ENCODE measurements at places on chromosomes 11 and 22. TPM values are rescaled to one million over a fixed set of nuclear protein-coding genes. Genes with fewer than 3 reads are reported as not detected.

Gene SLN
- total RNA-seq: 35.5 TPM

Gene KCNC1
- total RNA-seq: 5.3 TPM

Gene GLYATL1
- total RNA-seq: 0.82 TPM

GRCh38 chr11:64717268-64717578 lies 5.8 kb downstream of the NRXN2 start:
- DNase-seq: no peak

- DNase-seq: no peak
Measured at GRCh38 chr22:45915151-45915550, 61.8 kb downstream of the WNT7B start.

DNA sequence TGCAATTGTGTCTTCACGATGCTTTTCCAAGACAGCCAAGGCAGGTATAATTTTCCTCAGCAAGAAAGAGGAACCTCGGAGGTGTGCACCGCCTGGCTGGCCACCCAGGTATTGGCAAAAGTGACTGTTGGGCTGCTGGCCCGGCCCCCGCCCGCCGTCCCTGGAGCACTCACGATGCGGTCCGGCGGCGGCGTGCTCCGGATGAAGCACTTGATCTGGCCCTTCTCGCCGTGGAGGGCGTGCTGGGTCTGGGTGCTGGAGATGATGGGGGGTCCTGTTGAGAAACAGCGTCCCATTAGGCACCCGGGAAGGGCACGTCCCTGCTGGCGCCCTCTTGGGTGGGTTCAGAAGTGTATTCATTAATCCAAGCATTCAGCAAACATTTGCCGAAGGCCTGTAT lies 84.8 kb downstream of the ST3GAL4 start:
- no peak for DNase-seq

DNA sequence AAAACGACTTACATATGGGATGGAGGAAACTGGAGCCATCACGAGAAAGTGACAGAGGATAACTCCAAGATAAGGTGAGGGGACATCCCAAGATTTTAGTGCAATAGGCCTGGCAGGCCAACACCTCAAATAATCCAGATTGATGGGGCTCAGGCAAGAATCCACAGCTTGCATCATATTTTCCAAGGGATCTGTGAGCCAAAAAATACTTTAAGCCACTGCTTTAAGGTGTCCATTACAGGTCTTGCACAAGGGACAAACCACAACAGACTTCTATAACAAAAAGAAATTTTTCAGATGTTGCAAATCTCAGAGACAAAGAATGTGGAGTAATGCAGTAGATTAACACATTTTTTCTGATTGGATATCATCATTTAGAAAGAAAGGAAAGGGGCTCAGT lies 45.6 kb downstream of the DENND5A start:
- no peak for DNase-seq

DNA sequence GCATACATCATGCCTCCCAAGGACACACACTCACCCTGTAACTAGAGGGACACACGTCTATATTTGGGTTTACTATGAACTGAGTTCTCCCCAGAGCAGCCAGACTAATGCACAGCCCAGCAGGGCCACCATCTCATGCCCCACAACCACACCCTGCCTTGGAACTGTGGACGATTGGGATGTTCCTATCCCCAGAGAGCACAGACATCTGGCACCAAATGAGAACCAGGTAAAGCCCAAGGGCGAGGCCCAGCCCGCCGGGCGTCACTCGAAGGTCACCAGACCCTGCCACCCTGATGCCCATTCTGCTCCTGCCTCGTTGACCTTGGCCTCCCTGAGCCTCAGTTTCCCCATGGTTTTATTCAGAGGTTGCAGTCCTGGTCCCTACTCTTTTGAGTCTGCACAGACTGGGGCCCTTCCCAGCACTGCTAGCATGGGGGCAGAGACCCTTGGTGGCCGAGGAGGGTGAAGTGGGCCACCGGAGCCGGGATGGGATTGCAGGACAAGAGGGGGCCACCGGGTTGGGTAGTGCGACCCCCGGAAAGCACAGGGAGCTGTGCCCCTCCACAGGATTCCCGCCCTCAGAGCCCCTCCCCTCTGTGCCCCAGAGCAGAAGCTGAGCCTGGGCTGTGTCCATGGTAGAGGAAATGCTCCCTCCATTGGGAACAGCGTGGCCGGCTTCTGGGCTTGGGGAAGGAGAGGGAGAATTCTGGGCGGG lies 56.8 kb downstream of the IGLL5 start:
- DNase-seq: peak; percentile 9

- DNase-seq: no peak
Measured at GRCh38 chr11:14193644-14194043, 165.3 kb downstream of the RRAS2 start.
